ENCODE measurements at places on chromosomes 13 and 19. TPM values are rescaled to one million over a fixed set of nuclear protein-coding genes. Genes with fewer than 3 reads are reported as not detected.

- H3K36me3 ChIP-seq, result peaks cover 48% of the 10 kb centered on the region
- H3K27me3 ChIP-seq, result no peaks in the 10 kb centered on the region
- H3K4me1 ChIP-seq, result peaks cover 66% of the 10 kb centered on the region
- DNase-seq, result no peak
- H3K4me3 ChIP-seq, result peak overlapping the region; percentile 94
These were observed 1.1 kb downstream of the CCDC97 start for GRCh38 chr19:41311072-41311471.

Gene PRR22
- total RNA-seq, result 6.4 TPM

- H3K27me3 ChIP-seq, result peaks cover 6% of the 10 kb centered on the region
- H3K4me1 ChIP-seq, result peaks cover 4% of the 10 kb centered on the region
- H3K36me3 ChIP-seq, result no peaks in the 10 kb centered on the region
- H3K27ac ChIP-seq, result no peak overlapping the region
These were observed 969 bp upstream of the CEACAM5 start for GRCh38 chr19:41707502-41707812.

- H3K4me1 ChIP-seq, result peaks cover 8% of the 10 kb centered on the region
- no peaks in the 10 kb centered on the region for H3K27me3 ChIP-seq
- no peak for DNase-seq
- H3K36me3 ChIP-seq, result peaks cover 5% of the 10 kb centered on the region
- no peak overlapping the region for H3K27ac ChIP-seq
These were observed 25.1 kb downstream of the SIPA1L3 start for GRCh38 chr19:37931881-37932655.

GRCh38 chr13:24225062-24225461, 64.5 kb downstream of the SPATA13 start:
- H3K27ac ChIP-seq, result peak overlapping the region; percentile 81
- H3K4me1 ChIP-seq, result peaks cover 23% of the 10 kb centered on the region
- H3K27me3 ChIP-seq, result no peaks in the 10 kb centered on the region

DNA sequence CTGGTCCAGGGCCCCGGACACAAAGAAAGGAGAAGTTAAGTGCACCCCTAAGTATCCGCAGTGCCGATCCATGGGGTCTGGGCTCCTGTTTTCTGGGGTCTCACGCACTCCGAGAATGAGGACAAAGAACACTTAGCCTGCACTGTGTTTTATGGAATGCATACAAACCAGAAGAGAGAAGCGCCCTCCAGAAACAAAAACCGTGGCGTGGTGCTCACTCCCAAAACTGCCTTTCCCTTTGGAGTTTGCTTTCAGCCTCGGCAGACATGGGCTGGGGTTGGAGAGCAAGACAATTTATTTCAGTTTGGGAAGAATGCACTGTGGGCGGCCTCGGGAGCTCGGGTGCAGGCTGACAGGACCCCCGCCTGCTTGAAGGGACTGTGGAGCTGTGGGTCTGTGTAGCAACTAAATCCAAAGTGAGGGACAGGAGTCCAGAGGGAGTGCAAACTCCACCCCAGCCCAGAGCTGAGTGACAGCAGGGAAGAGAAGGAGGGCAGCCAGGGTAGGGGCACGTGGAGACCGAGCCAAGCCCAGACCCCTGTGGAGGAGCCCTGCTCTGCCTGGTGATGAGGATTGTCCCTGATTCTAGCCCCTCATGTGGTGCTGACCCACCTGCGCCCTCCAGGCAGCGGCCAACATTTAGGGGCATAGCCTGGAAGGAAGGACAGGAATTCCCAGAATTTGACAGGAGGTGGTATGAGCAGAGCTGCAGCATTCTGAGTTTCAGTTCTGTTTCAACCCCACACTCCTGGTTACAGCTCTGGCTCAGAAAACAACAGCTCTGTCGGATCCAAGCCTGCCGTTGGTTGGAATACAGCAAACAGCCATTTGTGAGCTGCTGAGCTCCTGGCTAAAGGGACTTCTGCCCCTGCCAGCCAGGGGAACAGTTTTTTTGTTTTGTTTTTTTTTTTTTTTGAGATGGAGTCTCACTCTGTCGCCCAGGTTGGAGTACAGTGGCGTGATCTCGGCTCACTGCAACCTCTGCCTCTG, 37.8 kb upstream of the POP4 start:
- peaks cover 3% of the 10 kb centered on the region for H3K4me1 ChIP-seq
- H3K27me3 ChIP-seq, result peaks cover 32% of the 10 kb centered on the region
- no peak overlapping the region for H3K4me3 ChIP-seq
- no peaks in the 10 kb centered on the region for H3K36me3 ChIP-seq

Gene ZNF296
- total RNA-seq, result 4.0 TPM

Gene RNF225
- 0.35 TPM for total RNA-seq

DNA sequence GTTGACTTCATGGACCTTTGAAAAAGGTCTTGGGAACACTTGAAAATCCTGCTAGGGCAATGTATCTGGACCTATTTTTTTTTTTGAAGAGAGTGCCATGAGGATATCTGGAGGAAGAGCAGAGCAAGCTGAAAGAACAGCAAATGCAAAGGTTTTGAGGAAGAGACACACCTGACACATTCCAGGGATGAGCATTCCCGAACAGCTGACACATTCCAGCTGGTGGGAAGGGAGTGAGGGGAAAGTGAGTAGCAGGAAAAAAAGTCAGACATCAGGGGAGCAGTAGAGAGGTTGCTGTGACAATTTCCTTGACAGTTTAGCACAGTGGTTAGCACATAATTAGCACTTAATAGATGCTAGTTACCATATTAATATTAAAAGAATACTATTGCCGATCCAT, 14.7 kb downstream of the DGKH start:
- H3K27me3 ChIP-seq, result no peaks in the 10 kb centered on the region
- H3K36me3 ChIP-seq, result peaks cover 24% of the 10 kb centered on the region
- no peak for DNase-seq
- H3K4me1 ChIP-seq, result peaks cover 2% of the 10 kb centered on the region
- no peak overlapping the region for H3K4me3 ChIP-seq

Gene PSG11
- not detected for total RNA-seq

- no peak overlapping the region for H3K27ac ChIP-seq
- DNase-seq, result no peak
These were observed 1073.4 kb downstream of the PCDH17 start for GRCh38 chr13:58704953-58705352.

DNA sequence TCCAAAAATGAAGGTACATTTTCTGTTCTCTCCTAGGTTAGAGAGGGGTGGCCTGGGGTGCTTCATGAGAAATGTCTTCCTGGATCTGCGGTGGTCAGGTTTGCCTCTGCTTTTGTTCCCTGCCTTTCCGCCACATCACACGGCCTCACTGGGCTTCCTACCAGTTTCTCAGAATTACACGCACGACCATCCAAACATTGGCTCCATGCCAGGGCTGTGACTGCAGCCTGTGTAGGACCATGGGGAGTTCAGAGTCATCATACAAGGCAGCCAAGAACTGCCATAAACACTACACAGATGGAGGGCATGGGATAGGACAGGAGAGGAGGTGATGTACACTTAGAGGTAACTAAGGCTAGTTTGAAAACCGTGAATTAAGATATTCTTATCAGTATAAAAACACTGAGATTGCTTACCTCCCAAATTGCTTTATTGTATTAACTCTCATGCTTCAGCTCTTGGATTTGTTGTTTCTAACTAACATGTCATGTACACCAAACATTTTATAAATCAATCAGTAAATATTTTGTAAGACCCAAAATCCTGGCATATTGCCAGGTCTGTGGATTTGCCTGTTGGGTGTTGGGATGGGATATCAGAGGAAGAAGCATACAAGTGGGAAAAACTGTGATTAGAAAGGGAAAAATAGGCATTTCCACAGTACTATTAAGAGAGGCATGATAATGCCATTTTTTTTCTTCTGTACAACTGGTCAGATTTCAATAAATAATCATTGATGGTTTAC, 45.2 kb downstream of the CDADC1 start:
- peaks cover 12% of the 10 kb centered on the region for H3K4me1 ChIP-seq
- H3K27ac ChIP-seq, result no peak overlapping the region
- H3K27me3 ChIP-seq, result no peaks in the 10 kb centered on the region
- H3K36me3 ChIP-seq, result peaks cover 6% of the 10 kb centered on the region
- DNase-seq, result no peak
- no peak overlapping the region for H3K4me3 ChIP-seq

All from activated CD4-positive, alpha-beta T cell treated with anti-CD3 and anti-CD28 coated beads, Interleukin-2, amount 10 ng/mL, durations not matched to agents 7 days and 5 days (primary cell).